ENCODE measurements at places on chromosomes 5 and 9. TPM values are rescaled to one million over a fixed set of nuclear protein-coding genes. Genes with fewer than 3 reads are reported as not detected.

The SVEP1 gene
- total RNA-seq, result 60.7 TPM

GRCh38 chr5:1247811-1248210 lies 22.6 kb downstream of the SLC6A18 start:
- no peaks in the 10 kb centered on the region for H3K27me3 ChIP-seq
- no peaks in the 10 kb centered on the region for H3K4me1 ChIP-seq
- H3K4me3 ChIP-seq, result no peak overlapping the region
- no peak for DNase-seq
- H3K27ac ChIP-seq, result no peak overlapping the region

- no peak for DNase-seq
- H3K4me3 ChIP-seq, result no peak overlapping the region
- no peaks in the 10 kb centered on the region for H3K4me1 ChIP-seq
- no peak overlapping the region for H3K27ac ChIP-seq
Observed at GRCh38 chr9:78146241-78146640, 89.6 kb upstream of the CEP78 start.

- H3K27me3 ChIP-seq, result no peaks in the 10 kb centered on the region
- no peak overlapping the region for H3K27ac ChIP-seq
- no peaks in the 10 kb centered on the region for H3K36me3 ChIP-seq
- DNase-seq, result no peak
- no peak overlapping the region for H3K4me3 ChIP-seq
- no peaks in the 10 kb centered on the region for H3K4me1 ChIP-seq
Observed at GRCh38 chr9:72185561-72185960, 36.3 kb downstream of the GDA start.

The SOX30 gene
- total RNA-seq, result not detected
